ENCODE measurements at places on chromosomes 11 and 22.

DNA sequence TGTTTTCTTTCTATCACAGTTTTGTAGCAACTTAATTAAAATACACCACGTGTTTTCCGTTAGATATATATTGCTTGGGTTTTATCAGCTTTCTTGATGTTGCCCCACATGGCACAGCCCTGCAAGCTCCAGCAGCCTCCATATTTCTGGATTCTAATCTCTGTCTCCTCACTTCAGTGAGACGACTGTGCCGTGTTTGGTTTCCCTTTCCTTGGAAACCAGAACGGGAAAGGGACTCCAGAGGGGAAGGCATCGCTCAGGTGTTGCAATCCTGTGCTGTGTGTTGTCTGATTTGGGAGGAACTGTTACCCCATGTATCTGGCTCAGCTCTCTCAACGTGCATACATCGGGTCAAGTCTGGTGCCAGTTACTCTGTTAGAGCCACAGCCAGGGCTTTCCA is 464.2 kb upstream of the B3GAT1 start:
- DNase-seq = no peak

- peak; percentile 92 for DNase-seq
Observed at GRCh38 chr11:47269829-47270305, at the start of gene MADD. TSS of gene MADD (plus strand) at chr11:47270133.

GRCh38 chr22:26360169-26360885 is 68.7 kb upstream of the ASPHD2 start:
- DNase-seq = peak; percentile 29

- peak; percentile 99 for DNase-seq
Observed at GRCh38 chr11:69088676-69089146, 40.0 kb downstream of the TPCN2 start.

DNA sequence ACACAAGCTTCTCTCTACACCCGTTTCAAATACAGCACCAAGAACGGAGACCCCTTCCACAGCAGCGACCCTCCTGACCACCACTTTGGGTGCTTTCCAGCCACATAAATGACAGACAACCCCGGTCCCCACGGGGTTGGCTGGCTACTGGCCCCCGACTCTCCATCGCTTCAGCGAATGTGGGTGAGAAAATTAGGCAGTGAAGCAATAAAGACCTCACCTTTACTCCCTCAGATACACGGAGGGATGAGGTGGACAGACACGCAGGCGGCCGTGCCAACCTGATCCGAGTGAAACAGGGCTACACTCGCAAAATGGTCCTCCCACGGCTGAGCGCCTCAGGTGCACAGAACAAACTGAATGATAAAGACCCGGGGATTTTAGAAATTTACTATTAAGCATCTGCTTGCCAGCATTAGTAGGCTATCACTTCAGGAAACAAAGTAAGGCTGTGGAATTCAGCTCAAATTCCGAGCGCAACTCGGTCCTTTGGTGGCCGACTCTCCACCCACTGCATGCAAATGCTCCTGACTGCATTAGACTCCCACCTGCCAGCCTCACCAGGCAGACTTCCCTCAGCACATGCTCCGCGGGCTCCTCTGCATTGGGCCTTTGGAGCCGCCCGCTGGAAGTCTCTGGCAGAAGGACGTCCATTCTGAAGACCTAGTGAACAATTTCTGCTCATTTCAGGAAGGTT is 12.8 kb upstream of the EFCAB6 start:
- no peak for DNase-seq

DNA sequence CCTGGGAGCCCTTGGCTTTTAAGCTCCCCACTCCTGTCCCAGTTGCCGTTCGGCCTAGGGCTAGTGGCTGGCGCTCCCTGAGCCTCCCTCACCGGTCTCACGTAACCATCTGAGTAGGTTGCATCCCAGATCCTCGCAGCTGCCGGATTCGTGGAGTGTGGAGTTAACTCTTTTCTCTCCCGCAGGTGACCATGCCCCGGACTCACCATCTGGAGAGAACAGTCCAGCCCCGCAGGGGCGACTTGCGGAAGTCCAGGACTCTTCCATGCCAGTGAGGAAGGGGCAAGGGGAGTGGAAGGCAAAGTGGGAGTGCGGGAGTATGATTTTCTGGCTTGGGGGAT is 902 bp downstream of the MUS81 start:
- no peak for DNase-seq

DNA sequence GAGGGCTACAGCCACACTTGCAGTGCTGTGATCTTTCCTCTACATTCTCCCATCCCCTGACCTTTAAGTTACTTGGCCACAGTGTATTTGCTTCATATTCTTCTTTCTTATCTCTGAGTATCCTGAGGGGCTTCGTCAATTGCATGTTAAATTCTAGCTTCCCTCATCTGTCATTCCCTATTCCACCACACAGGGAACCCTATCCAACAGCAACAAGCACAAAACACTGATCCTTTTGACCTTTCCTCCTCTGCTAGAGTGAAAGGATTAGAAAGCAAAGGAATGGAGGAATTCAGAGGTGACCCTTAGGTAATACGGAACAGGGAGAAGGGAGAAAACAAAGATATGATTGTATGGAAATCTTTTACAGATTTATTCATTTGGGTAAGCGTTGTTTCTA is 1061.7 kb upstream of the TENM4 start:
- no peak for DNase-seq

DNA sequence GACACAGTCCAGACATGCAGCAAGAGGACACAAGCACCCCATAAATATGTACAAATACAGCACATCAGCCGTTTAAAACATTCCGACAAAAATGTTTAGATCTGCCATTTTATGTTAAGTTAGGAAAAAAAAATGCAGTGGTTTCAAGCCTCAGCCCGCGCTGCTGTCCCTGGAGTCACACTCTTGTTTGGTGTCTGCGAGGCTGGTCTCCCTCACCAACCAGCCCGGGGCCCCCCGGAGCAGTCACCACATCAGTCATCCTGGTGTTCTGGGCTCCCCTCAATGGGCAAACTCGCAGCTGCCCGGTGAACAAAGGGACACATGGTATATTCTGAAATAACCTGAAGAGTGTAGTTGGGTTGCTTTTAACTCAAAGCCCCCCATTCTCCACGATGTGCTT is 1022.2 kb downstream of the BRD1 start:
- no peak for DNase-seq

DNA sequence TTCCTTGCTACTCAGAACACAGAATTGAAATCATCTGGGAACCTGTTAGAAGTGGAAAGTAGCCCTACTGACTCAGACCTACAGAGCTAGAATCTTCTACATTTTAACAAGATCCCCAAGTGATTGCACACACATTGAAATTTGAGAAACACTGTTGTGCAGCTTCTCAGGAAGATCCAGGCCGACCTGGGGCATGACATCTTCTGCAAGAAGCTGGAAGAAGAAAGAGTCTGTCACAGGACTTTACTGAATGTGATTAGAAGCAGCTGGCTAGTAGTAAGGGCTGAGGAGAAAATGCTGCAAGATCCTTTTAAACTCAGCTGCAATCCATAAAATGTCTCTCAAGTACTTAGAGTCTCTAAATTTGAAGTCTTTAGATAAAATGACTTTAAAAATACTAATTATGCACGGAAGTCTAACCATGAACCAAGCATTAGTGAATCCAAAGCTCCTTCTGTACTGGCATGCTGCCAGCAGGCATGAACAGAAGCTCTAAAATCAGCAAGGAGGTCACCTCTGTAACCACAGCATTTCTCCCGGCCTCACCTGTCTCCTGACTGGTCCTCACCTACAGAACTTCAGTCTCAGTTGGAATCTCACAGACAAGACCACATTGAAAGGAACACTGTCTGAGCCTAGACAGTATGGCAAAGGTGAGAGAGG is 85.0 kb downstream of the SERGEF start:
- DNase-seq = no peak

- DNase-seq = no peak
Observed at GRCh38 chr11:114017723-114018122, 41.8 kb upstream of the ZBTB16 start.

DNA sequence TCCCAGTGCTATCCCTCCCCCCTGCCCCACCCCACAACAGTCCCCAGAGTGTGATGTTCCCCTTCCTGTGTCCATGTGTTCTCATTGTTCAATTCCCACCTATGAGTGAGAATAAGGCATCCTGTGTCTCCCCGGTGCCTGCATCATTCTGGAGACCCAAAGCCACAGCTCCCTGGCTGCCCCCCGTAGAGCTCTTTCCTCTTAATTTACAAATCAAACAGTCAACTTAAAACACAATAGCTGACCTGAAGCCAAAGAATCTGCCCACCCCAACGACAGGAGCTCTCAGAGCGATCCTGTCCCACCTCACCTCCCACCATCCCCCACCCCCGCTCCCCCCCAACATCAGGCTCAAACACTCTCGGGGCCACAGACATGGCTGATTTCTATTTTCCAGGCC is 558.3 kb downstream of the BRD1 start:
- no peak for DNase-seq

DNA sequence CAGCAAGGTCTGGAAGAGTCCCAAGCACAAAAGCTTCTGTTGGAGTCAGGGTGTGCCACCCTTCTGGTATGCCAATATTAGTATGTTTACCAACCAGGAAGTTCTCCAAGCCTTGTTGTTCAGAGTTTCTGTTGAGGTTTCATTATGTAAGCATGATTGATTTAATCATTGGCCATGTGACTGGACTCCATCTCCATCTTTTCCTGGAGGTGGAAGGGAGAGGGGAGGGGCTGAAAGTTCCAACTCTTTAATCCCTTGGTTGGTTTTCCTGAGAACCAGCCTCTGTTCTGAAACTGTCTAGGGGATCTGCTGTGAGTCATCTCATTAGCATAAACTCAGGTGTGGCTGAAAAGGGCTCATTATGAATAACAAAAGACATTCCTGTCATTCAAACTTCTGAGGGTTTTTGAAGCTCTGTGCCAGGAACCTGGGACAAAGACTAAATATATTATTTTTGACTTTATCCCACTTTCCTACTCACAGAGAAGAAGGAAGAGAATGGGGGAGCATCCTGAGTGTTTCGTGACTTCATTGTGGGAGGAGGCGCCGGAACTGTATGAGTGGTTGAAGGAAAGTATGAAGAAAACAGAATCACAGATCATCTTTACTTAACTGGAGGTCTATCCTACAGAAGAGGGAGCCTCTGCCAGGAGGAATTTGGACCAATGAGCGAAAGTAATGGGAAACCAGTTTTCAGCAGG is 138.2 kb downstream of the NECTIN1 start:
- DNase-seq = no peak

DNA sequence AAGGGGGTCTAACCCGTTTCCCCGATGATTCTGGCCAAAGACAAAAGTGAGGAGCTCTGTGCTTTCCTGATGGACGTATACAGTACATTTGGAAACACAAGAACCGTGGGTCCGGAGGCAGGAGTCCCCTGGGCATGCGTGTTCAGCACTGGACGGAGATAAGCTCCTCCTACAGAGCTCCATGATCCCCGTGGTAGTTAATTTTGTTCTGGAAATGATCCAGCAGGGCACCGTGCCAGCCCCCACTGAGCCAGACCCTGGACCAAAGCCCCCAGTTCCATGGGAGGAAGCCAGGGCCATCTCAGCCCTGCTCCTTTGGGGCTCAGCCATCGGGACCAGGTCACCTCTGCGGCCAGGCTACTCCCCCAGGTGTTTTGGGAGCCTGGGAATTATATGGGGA is 83.3 kb downstream of the TRMU start:
- no peak for DNase-seq

DNA sequence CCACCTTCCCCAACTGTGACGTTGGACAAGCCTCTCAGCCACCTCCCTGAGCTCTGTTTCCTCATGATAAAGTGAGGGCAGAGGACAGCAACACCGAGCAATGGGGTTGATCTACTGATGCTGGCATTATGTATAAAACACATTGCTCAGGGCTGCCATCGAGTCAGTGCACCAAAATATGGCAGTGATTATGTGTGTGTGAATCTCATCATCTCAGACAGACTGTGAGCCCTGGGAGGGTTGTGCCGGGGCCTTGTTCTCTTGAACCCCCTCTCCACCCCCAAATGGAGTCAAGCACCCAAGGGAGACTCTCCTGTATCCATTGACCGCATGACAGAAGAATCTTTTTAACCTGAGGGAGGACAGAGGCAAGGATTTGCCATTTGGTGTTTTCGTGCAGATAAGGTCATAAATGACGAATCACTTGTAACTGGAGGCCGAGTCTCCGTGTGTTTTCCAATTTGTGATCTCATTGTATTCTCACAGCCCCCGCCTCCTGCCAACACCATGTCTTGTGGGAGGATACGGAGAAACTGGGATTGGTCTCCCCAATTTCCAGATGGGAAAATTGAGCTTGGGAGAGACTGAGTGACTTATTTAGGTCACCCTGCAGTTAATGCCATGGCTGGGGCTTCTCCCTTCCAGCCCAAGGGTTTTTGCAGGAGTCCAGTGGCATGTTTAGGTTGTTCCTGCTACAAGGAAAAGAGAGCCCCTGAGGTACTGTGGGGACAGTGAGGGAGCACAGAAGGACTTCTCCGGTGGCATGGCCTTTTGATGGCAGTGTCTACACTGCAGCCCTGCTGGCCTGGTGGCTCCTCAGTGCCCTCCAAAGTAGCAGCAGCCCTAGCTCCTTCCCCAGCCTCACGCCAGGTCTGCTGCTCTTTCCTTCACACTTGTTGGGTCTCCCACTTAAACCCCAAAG is 52.4 kb downstream of the CHRDL2 start:
- DNase-seq = no peak

DNA sequence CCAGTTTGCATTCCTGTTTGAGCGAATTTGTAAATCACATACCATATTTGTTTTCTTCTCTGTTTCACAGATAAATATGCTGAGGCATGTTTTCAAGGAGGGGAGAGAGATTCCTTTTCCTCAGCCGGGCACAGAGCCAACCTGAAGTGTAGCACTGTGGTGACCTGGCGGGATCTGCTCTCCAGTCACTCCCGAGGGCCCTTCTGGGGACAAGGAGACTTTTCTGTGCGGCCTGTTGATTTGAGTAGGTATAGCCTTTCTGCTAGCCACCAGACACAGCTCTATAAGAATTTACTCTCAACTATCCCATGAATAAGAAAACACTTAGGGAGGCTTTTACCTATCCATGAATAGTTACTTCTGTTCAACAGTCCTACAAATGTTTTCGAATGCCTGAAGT is 63.5 kb upstream of the FDX1 start:
- no peak for DNase-seq

GRCh38 chr11:44536788-44537516 is 28.5 kb upstream of the CD82 start:
- DNase-seq = no peak

GRCh38 chr11:46970913-46971625 is 34.5 kb downstream of the CSTPP1 start:
- DNase-seq = no peak

GRCh38 chr11:101091781-101092180 is 37.8 kb downstream of the PGR start:
- DNase-seq = no peak

DNA sequence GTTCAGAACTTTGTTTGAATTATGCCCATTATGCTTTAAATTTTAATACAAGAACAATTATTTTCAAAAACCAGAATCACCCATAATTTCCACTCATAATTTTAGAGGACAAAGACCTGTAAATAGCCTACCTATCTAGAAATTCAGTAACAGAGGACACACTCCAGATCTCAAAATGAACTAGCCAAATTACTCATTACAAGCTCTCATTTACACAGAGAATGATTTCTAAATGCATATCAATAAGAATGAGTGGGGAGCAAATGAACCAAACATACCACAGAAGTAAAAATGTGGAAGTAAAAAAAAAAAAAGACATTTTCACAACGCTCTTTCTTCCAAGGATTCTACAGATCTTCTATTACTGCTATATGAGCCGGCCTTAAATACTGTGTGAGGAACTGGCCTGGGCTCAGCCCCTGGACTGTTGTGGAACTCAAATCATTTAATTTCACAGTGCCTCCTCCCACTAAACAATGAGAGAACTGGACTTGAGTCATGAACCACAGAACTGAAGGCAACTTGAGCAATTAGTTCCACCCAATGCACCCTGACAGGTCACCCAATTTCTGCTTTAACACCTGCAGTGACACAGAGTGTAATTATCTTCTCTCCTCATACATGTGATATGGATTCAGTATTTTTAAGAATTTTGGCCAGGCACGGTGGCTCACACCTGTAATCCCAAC is 8.0 kb downstream of the MRTFA start:
- DNase-seq = no peak
